ENCODE measurements at places on chromosomes 1 and 21. TPM values are rescaled to one million over a fixed set of nuclear protein-coding genes. Genes with fewer than 3 reads are reported as not detected.

Gene RHOU
- total RNA-seq = 0.22 TPM

Gene PDPN
- total RNA-seq = not detected

Gene ALPL
- 14.7 TPM for total RNA-seq

Gene FCRLB
- total RNA-seq = 2.4 TPM

Gene SHE
- total RNA-seq = 0.04 TPM

Gene TTC22
- total RNA-seq = 6.0 TPM

Gene ZSCAN20
- total RNA-seq = 3.6 TPM

Gene SERINC2
- 0.11 TPM for total RNA-seq

Gene MPL
- total RNA-seq = not detected

Gene TRIM45
- total RNA-seq = 1.5 TPM

Gene OVAAL
- total RNA-seq = not detected

Gene PTPN22
- 26.1 TPM for total RNA-seq

Gene C1orf56
- 2.4 TPM for total RNA-seq

Gene S100A7A
- not detected for total RNA-seq

Gene KHDRBS1
- 152 TPM for total RNA-seq

Gene HSF2BP
- 0.61 TPM for total RNA-seq

Gene KRTAP19-1
- total RNA-seq = not detected

Gene LGR6
- total RNA-seq = not detected

Gene ATAD3C
- total RNA-seq = 0.86 TPM

Gene SH3BGR
- total RNA-seq = 0.33 TPM

Gene SELL
- total RNA-seq = 151 TPM

Gene TNFAIP8L2
- total RNA-seq = 9.3 TPM

Gene GNG4
- 2.3 TPM for total RNA-seq

Gene PRAMEF12
- total RNA-seq = not detected

Gene CELA3B
- not detected for total RNA-seq

Gene SYT2
- not detected for total RNA-seq

Gene MAP1LC3C
- not detected for total RNA-seq

Gene AMY1A
- total RNA-seq = not detected

Gene DRAXIN
- 0.17 TPM for total RNA-seq

All from activated B cell treated with CpG ODN at 0.5 μM for 24 hours (primary cell).